Activated CD4-positive, alpha-beta T cell treated with anti-CD3 and anti-CD28 coated beads, Interleukin-2, amount 10 ng/mL, durations not matched to agents 7 days and 5 days (primary cell): ENCODE measurements at places on chromosomes 12 and 14.

DNA sequence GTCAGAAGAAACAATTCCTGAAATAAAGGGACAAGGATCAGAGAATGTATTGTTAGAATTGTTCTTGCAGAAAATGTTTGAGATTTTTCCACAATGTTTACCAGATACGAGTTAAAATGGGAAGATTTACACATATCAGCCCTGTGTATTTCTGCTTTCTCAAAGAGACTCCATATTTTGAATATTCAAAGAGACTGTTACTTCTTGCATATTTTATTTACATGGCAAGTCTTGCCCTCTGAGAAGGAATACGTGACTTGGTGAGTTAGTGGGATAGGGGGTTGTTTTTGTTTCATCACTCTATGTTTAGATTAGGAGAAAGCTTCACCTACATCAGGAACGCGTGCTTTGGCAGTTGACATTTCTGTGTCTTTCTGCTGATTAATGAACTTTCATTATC lies 56.1 kb upstream of the ZDHHC17 start:
- no peak for DNase-seq

- DNase-seq: no peak
These were observed 1.0 kb upstream of the ANO6 start for GRCh38 chr12:45214749-45215418.

GRCh38 chr14:93994919-93995682 lies 2.0 kb upstream of the CCDC197 start:
- DNase-seq: no peak

DNA sequence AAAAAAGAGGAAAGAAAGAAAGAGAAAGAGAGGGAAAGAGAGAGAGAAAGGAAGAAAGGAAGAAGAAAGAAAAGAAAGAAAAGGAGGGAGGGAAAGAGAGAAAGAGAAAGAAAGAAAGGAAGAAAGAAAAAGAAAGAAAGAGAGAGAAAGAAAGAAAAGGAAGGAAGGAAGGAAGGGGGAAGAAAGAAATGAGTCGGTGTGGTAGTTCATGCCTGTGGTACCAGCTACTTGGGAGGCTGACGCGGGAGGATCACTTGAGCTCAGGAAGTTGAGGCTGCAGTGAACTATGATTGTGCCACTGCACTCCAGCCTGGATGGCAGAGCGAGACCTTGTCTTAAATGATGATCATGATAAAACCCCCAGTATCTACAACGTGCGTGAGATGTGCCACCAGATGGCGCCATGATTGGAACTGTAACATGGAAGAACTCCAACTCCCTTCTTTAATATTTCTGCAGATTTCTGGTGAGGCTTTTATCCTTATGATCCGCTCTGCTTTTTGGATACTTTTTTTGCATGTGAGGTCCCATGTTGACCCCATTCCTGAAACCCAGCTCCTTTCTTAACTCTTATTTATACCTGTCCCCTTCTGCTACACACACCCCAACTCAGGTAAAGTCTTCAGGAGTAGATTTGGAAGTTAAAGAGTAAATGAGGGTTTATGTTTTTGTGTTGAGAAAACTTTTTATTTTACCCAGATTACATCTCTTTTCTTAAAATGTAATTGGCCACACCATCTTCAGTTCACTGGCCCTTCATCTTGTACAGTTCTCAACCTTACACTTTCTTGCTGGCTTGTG lies 25.6 kb downstream of the RNASE10 start:
- DNase-seq: peak; percentile 78

DNA sequence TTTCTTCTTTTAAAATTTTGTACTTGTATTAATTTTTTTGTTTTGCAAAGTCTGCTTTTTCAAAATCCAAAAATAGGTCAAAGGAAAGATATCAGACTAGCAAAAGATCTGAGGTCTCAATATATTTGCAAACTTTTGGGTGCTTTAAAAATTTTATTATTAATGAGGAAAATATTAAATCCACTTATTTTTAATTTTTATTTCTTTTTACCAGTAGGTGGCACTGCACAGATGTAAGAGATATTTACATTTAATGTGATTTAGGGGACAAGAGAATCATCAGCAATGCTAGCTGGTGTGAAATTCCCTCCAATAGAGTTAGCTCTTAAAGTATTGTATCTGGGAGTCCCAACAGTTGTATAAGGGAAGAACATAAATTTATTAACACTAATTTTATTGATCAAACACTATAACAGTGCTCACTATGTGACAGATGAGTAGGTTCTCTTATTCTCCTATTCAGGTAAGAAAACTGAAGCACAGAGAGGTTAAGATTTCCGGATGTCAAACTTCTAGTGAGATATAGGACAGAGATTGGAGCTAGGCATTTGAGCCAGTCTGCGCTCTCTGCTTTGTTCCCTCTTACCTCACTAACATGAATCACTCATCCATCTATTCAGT lies 30.5 kb downstream of the ALX1 start:
- DNase-seq: no peak
